ENCODE measurements at places on chromosomes 2 and 18.

DNA sequence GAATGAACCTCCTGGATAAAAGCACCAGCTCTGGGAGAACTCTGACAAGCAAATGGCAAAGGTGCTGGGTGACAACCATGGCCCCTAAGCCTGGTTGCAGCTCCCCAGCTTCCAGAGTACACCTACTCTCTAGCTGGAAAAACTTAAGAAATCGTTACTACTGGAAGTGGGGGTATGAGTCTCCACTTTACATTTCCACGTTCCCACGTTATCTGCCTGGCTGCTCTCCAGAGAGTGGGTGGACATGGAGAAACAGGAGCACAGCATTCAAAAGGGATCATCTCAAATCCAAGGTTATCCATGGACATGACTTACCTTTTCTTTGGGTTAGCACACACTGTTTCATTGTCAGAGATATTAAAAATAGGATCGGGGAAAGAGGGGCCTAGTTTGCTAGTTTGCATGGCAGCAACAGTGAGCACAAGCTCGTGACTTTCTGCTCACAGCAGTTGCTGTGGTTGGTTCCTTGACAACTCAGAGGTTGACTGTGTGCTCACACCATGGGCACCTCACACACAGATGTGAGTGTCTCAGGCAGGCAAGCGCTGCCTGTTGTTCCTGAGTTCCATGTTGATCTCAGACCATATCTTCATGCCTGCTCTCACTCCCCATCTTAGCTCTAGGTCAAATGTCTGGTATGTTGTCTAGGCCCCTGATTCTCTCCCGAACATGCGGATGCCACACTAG lies 32.5 kb downstream of the PTPN18 start:
- no peak for DNase-seq

DNA sequence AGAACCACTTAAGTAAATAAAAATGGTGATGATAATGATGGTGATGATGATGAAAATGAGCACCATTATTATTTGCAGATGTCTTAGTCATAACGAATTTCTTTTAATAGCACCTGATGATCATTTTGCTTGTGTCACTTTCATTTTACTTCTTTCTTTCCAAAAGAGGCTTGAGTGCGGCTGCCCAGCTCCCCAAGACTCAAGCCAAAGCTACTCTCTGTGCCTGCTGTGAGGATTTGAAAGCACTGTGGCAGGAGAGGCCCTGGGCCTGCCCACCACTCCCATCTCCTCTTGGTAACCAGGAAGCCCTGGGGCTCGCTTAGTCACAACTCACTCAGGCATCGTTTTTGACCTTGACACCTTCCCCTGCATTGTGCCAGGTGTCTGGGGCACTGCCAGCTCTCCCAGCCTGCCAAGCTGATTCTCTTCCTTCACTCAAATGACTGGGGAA lies 41.2 kb downstream of the RPL37A start:
- peak; percentile 9 for DNase-seq

DNA sequence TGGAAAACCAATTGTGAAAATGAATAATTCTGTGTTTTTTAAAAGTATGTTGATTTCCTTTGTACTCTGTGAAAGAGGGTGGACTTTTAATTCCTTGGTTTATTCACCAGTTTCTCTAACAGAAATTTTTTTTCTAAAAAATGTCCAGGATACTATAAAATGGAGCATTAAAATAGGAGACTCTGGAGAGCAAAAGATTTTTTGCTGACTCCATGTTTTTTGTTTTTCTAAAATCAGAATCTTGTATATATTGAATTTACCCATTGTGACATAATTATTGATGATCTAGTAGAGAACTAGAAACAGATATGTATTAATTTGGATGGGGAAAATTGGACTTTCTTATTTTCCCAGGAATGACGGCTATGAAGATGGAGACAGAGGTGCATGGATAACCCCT lies 23.2 kb upstream of the EFEMP1 start:
- no peak for DNase-seq

DNA sequence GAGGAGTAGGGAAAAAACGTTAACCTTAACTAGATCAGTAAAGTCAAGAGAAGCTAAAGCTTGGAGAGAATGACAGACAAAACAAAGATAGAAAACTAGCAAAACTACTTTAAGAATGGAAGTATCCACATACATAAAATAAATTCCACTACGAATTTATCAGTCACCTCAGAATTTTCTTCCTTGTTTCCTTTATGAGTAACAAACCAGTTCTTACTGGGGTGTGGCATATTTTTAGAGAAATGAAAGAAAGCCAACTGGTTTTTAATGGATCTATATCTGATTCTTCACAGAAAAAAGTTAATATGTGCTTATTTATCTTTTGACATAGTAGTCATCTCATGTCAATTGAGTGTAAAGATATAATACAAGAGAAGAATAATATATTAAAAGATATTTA lies 2033.7 kb upstream of the CELF4 start:
- DNase-seq, result no peak

GRCh38 chr2:165376571-165376975 lies 92.9 kb upstream of the CSRNP3 start:
- no peak for DNase-seq

DNA sequence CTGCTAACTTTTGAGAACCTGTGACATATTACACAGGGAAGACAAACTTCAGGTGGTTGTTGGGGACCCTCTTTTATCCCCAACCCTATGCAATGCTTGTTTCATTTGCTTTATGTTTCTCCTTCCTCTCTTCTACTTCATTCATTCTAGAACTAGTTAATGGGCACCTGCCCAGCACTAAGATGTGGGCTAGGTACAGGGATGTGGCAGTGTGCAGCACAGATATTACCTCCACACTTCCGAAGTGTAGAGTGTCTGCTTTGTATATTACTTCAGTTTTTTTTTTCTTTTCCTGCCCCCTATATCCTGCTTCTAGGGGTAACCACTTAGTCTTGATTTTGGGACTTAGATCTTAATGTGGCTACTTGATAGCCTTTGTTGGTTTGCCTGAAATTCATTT lies 35.1 kb downstream of the CD28 start:
- no peak for DNase-seq

DNA sequence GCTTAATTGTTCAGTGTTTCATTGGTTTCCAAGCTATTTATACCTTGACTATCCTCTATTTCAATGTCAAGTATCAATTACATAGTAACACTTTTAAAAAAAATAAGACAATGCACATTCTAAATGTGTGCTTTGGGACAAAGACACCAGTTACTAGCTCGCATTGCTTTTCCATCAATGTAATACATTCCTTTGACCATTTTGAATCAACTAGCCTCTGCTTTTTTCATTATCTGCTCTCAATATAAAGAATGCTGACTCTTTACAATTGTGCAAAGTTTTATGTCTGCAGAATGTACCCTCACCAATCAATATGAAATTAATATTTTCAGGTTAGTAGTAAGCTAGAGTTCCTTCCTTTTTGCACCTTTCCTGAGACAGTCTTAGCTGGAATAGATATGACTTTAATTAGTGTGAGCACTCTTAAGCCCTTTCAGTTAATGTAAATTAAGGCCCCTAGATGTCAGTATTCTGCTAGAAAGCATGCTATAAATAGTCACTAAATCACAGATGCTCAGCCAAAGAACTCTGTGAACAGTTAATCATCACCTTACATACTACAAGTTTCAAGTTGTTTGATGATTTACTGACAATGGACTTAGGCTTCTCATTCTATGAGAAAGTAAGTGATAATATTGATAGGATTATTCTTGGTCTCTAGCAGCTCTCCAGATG lies 413.6 kb downstream of the PTH2R start:
- DNase-seq, result peak; percentile 49

DNA sequence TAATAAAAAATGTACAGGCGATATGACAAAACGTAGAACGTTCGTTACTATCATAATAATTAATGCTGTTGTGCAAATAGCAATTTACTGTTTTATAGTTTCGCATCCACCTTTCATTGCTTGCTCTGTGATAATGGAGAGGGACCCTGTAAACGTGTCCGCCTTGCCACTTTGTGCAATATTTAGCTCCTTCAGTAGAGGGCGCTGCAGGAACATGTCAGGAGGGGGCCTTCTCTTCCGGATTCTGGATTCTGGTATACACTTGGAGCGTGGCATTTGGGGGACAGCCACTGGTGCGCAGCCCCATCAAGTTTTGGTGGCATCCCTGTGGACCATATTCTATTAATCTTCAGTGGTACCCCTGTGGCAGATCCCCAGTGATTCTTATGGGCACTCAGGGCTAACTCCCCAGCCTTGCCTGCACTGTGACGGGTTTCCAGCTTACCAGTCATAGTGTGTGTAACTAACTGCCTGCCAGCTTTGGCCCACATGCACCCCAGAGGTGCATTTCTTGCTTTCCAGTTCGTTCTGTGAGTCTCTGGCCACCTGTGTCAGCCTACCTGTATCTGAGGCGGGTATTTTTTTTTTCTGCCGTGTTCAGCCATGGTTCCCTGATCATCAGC lies 140.3 kb downstream of the CYRIA start:
- DNase-seq, result no peak

- DNase-seq, result no peak
Observed at GRCh38 chr2:159635006-159635789, 18.9 kb upstream of the BAZ2B start.

DNA sequence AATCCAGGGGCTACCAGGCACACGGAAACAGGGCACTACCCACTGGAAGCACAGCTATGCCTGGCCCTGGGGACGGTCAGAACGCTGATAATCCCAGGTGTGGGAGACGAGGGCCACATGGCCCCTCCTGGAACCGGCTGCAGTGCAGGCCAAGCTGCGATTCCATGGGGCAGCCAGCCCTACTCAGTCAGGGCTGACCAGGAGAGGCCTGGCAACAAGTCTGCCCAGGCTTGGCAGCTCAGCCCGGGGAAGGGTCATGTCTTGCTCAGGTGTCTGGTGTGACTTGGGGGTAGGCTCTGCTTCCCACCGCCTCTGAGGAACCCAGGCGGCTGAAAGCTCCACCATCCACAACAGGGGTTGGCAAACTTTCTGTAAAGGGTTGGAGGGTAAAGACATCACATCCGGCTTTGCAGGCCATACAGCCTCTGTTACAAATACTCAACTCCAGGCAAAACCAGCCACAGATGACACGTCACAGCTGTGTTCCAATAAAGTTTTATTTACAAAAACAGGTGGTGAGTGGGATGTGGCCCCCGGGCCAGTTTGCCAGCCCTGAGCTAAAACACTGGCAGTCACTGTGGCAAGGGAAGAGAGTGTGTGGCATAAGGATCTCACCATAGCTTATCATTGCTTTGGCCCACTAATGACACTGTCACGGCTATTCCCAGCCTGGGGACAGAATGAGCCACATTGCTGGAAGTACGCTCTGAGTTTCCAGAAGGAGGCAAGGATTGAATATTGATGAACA lies 85.2 kb downstream of the NDUFA10 start:
- DNase-seq, result no peak

DNA sequence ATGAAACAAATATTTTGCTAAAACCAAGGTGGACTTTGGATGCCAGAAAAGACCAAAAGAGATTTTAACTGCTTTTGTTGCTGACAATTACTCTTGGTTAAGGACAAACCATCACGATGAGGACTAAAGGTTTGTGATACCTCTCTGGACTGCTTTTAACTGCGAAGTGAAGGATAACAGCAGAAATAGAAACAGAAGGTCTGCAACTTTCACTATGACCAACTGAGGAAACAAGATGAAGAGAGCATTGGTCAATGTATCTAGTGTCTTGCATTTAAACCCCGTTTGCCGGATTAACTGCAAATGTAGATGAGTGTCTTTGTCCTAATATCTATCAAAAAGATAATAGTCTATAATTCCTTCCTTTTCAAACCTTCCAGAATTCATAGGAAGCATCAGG lies 541.7 kb downstream of the ERBB4 start:
- DNase-seq, result no peak

- DNase-seq, result no peak
Observed at GRCh38 chr2:63571291-63571690, 17.0 kb downstream of the WDPCP start.

- DNase-seq, result no peak
Observed at GRCh38 chr2:104476075-104476474, 377.8 kb upstream of the POU3F3 start.

DNA sequence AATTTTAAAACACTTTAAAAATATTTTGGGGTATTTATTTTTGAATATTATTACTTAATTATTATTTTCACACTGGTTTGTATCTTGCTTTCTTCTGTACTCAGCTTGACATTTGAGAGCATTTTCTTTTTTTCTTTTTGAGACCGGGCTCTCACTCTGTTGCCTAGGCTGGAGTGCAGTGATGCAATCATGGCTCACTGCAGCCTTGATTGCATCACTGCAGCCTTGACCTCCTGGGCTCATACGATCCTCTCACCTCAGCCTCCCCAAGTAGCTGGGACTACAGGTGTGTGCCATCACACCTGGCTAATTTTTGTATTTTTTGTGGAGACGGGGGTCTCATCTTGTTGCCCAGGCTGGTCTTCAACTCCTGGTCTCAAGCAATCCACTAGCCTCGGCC lies 79.9 kb upstream of the DLX2 start:
- no peak for DNase-seq

GRCh38 chr2:220745682-220746081 lies 826.4 kb downstream of the EPHA4 start:
- DNase-seq, result no peak

- no peak for DNase-seq
Observed at GRCh38 chr2:68726100-68726499, 8.5 kb upstream of the ARHGAP25 start.

- no peak for DNase-seq
Observed at GRCh38 chr2:203673933-203674332, 32.5 kb upstream of the CD28 start.

GRCh38 chr18:35672897-35673296 lies 91.4 kb downstream of the GALNT1 start:
- no peak for DNase-seq

DNA sequence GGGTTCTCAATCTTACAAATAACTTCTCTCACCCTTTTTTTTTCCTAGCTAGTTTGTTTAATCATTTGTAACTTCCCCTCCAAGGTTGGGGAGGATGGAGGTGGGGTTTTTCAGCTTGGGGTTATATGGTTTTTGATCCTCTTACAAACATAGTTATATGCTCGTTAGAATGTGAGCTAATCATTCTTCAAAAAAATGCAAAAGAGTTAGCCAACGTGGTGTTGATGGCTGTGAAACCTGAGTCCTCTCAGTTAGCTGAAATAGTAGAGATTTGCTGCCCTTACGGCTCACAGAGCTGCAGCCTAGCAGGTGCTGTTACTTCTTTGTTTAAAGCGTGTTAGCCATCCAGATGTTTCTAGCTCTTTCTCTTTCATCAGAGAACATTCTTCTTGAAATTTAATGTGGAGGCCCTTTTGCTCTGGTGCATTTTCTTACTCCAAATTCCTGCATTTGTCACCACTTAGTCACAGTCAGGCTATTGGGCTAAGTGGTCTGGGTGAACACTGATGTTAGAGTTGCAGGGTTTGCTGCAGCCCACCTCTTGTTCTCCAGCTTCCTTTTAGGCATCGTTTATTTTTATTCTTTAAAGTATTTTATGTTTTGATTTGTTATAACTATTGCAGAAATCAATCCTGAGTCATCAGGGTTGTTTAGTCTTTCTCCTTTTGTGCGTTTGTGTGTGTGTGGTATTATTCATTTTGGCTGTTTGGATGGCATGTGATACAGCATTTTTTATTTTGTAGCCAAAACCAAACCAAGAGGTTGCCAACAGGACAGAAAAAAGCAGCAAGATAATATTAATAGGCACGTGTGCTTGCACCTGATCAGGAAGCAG lies 41.1 kb downstream of the LIMS1 start:
- peak; percentile 39 for DNase-seq

All from RCC 7860 (cell line).